Nephron progenitor cell (in vitro differentiated cells): ENCODE measurements at places on chromosomes 4 and X.

- DNase-seq, result no peak
Observed at GRCh38 chr4:57065730-57066482, 44.3 kb downstream of the IGFBP7 start.

- no peak for DNase-seq
Observed at GRCh38 chr4:153522802-153523094, 56.6 kb downstream of the TMEM131L start.

GRCh38 chr4:24208691-24209090 is 318.8 kb upstream of the PPARGC1A start:
- DNase-seq, result no peak

- no peak for DNase-seq
Observed at GRCh38 chr4:40963897-40964478, 214.2 kb downstream of the NSUN7 start.

DNA sequence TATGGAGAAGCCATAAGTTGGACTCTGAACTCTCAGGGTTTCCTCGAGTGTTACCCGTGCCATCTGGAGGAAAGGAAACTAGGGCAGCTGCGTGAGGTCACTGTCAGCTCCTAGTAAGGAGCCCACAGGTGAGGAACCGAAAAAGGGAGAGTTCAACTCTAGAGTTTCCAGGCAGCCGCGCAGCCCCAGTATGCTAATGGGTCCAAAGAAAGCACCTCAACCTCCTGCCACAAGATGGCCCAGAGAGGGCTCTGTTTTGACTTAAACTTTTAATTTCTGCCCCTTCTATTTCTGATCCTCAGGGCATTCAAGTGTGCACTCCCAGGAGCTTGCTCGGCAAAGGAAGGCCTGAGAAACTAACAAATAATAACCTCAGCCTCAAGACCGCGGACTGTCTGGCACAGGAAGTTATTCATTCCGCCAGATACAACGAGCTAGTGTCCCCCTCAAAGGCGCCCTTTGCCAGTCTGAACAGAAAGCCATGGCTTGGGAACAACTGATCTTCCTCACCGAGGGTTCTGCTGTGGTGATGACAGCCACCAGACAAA is 13.9 kb downstream of the SCARB2 start:
- DNase-seq, result no peak

DNA sequence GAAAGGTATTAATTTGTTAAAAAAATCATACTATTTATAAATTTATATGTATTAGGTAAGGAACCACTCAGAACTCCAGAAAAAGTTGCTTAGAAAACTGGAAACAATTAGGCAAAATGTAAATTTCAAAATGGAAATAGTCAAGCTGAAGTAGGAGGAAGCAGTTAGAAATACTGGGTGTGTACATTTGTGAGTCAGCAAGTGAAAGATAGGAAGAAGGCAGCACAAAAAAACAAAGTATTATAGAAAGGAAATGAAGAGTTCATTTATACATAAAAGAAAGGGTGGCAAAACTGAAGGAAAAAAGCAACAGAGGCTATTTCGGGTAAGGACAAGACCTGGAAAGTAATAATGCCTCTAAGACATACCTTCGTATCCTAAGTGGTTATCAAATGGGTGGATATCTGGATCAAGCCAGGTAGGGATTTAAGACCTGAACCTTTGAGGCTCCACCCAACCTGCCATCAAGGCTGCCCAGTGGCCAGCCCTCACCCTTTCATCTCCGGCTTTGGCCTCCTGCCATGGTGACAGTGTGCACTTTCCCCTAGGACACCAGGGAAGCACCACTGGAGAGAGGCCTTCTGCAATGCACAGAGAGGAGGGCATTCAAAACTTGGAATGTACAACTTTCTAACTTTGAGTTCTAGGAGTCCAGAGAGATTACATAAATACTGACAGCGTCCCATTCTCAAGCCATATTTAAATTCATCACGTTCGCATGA is at the start of gene LRRC66:
TSS of gene LRRC66 (minus strand) at position 428 of the 722 bp plus-strand sequence. CDS start 2,750 bp downstream, outside the sequence.
- DNase-seq, result no peak

- peak; percentile 47 for DNase-seq
Observed at GRCh38 chr4:153207567-153207966, 3.3 kb downstream of the TRIM2 start.

DNA sequence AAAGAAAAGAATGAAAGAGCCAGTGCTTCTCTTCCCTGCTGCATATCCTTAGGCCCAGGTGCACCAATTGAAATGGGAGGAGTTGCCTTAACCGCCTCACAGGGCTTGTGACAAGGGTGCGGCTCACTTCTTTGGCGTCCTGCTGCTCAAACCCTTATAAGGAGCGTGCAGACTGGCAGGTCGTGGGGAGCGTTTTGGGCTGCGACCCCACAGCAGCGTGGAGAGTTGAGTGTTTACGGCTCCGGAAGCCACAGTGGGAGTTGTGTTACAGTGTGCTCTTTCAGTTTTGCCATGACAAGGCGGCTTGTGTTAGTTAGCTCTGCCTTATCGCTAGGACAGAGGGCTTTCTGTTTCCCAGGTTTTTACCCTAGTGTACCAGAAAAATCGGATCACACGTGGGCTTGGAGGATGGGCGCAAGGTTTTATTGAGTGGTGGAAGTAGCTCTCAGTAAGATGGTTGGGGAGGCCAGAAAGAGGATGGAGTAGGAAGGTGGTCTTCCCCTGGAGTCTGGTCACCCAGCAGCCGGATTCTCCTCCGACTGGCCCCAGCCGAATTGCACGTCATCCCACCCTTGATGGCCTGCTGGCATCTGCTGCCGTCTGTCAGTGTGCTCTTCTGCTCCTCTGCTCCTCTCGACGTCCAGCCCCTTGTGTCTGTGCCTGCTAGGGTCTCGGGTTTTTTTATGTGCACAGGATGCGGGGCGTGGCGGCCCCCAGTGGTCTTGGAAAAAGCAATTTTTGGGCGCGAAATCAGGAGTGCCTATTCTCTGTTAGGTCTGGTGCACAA is 718.9 kb downstream of the ARAP2 start:
- DNase-seq, result no peak

DNA sequence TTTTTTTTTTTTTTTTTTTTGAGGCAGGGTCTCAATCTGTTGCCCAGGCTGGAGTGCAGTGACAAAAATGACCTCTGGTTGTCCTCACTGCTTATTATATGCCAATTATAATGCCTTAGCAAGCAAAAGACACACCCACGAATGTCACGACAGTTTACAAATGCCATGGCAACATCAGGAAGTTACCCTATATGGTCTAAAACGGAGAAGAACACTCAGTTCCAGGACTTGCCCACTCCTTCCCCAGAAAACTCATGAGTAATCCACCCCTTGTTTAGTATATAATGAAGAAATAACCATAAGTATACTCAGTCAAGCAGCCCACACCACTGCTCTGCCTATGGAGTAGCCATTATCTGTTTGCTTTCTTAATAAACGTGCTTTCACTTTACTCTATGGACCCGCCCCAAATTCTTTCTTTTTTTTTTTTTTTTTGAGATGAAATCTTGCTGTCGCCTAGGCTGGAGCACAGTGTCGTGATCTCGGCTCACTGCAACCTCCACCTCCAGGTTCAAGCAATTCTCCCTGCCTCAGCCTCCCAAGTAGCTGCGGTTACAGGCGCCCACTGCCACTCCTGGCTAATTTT is 106.2 kb downstream of the SMIM20 start:
- DNase-seq, result no peak

- no peak for DNase-seq
Observed at GRCh38 chrX:110846071-110846470, 50.5 kb upstream of the CHRDL1 start.

DNA sequence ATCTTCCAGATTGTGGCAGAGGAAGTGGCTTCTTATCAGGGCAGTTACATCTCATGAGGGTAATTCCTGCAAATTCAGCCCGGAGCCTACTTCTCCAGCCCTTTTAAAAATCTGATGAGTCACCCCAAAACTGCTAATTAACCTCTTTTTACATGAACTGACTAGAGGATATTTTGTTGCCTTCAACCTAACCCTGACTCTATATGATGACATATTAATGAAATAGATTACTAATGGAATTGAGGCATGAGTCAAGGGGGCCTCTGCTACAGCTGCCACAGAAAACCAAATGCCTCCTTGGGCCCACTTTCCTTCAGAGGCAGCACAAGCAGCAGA is 72.5 kb downstream of the QRFPR start:
- DNase-seq, result no peak

GRCh38 chr4:1399508-1400190 is 6.6 kb downstream of the NKX1-1 start:
- peak; percentile 0 for DNase-seq

GRCh38 chr4:95181243-95181995 is 367.4 kb downstream of the UNC5C start:
- DNase-seq, result peak; percentile 50

DNA sequence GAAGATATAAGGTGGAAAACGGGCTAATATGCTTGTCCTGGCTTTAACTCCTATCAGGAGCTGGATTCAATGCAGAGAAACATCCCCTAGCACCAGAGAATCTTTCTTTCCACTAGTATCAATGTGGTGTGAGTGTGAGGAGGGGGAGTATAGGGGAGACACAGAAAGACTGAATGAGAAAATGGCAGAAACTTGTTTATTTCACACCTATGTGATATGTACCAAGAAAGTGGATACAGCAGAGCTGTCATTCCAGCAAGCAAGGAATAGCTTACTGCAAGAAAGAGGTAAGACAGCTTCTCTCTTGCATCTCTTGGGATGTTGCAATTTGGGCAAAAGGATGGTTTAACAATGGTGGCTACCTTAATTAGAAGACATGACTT is 105.6 kb downstream of the LNX1 start:
- DNase-seq, result no peak

DNA sequence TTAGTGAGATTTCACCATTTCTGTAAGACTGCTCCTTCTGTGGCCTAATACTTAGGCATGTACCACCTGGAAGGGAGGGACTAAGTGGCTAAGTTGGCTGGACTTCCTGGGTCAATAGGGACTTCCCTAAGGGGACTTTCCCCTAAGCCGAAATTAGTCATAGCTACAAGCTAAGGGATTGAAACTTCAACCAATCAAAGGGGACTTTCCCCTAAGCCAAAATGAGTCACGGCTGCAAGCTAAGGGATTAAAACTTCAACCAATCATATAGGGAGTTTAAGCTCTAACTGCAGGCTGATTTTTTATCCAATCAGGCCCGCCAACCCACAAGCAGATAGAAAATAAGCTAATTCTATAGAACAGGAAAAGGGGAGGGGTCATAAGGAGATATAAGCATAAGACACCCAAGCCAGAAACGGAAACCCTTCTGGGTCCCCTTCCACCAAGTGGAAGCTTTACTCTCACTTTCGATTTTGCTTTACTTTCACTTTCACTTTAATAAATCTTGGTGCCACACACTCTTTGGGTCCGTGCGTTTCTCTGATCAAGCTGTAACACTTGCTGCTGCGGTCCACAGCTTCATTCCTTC is 382.8 kb downstream of the KLHL4 start:
- DNase-seq, result no peak

DNA sequence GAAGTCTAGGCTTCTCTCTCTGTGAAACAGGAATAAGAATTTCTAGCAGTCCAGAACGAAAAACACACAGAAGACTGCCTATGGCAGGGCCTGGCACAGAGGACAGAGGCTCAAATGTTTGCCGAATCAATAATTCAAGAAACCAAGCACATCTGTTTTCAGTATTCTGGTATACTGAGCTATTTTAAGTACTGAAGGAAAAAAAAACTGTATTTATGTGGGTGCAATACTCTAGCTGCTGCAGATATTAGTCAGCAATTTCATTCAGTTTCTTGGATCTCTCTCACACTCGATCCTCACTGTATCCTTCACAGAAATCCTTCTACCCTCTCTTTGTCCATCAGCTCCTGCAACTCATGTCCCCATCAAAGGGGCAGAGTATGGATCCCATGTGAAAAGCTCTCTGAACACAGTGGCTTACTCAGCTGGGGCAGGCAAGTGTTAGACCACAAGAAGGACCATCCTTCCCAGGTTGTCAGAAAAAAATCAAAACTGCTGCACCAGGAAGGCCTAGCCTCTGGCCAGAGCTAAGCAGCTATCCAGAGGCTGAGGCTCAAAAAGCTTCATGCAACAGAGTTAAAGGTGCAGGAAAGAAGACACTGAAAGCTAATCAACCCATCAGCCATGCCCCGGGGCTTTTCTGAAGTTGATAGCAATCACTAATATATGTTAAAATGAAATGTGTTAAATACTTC is 9.1 kb upstream of the USO1 start:
- DNase-seq, result no peak

DNA sequence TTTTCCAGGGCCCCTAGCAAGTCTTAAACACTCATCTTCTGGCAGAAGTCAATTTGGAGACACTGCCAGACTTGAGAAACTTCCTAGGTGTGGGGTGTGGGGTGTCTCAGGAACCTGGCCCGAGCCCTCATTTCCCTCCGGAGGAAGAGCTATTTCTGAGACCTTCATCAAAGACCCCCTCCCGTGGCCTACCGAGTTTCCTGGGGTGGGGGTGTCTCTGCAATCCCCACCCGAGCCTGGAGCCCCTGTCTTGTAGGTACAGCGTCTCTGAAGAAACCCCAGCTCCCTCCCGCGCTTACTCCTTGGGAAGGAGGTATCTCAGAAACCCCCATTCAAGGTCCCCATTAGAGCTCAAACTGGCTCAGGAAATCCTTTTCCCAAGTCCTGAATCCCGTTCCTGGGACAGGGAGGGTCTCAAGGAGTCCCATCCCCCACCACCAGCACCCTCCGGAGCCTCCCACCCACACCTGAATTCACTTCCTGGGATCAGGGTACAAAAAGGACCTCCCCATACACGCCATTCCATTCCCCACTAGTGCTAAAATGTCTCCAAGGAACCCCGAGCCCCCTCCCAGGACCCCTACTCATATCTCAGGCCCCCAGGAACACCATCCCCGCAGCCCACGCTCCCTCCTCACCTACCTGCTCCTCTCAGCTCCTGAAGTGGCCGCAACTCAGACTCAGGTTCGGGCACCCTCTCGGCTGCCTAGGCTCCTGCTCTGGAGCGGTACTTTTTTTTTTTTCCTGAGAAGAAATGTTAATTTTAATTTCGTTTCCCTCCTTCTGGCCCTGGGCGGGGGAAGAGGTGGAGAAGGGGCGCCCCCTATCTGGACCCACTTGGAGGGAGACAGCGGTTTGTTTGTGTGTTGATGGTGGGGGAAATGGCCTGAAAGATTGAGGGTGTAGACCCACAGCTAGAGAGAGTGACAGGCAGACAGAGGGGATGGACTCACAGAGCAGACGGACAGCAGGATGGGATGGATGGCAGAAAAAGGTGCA is 1.1 kb downstream of the SLC38A5 start:
- no peak for DNase-seq

GRCh38 chr4:142092941-142093340 is 456.6 kb downstream of the IL15 start:
- DNase-seq, result no peak

- no peak for DNase-seq
Observed at GRCh38 chr4:38625508-38625907, 38.5 kb upstream of the KLF3 start.

DNA sequence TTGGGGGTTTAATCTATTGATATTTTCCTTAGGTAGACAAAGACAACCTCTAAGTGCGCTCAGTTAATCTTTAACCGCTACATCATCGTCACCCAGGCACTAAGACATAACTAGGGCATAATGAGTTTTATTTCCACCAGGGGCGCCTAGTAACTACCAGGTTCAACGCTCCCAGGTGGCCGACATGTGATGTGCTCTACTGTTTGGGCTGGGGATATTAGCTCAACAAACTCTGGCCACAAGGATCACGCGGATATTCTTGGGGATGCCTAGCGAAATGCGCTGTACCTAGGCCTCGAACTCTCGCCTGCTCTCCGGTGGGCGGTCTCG is 915 bp upstream of the RAB33B start:
- DNase-seq, result no peak
